Dermis blood vessel endothelial cell (primary cell): ENCODE measurements at places on chromosomes 1 and 21.

DNA sequence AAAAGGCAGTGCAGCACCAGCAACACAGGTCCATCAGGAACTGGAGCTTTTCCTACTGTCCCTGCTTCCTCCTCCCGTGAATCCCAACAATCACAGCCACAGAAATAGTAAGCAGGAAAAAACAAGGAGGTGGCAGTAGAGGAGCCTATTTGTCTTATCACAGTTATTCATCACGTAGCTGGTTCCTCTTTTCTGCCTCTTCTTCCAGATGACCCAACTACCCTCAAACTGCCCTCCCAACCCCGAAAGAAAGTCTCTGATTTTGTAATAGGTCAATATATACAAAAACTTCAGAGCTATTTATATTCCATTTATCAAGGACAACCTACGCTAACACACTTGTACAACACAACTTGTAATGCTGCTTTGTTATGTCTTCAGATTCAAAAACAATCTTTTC, 21.4 kb downstream of the GNB1 start:
- no peak for DNase-seq

DNA sequence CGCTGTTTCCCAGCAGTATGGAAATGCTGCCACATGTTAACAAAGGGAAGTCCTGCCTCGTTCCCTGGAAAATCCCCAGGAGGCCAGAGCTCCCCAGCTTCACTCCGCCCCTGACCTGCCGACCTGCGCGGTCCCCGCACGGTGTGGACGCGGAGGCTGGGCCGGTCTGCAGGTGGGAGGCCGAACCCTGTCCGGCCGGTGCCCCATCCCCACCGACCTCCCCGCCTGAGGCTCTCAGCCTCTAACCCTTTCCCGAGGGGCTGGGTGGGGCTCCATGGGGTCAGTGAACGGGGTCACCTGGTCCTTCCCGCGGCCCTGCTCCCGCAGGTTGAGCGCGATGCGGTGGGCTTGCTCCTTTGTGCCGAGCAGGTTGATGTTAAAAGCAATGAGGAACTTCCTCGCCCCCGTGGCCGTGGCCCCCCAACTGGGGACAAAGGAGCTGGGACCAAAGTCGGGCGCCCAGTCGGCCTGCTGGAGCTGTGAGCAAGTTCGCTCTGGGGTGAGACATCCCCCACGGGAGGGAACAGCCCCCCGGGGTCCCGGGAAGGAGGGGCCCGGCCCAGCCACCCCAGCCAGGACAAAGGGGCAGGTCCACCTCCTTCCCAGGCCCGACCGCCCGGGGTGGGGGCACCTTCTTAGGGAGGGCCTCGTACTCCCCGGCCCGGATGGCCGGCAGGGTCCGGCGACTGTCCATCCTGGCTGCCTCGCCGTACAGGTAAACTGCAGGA, 4.0 kb downstream of the FTCD start:
- DNase-seq = no peak

DNA sequence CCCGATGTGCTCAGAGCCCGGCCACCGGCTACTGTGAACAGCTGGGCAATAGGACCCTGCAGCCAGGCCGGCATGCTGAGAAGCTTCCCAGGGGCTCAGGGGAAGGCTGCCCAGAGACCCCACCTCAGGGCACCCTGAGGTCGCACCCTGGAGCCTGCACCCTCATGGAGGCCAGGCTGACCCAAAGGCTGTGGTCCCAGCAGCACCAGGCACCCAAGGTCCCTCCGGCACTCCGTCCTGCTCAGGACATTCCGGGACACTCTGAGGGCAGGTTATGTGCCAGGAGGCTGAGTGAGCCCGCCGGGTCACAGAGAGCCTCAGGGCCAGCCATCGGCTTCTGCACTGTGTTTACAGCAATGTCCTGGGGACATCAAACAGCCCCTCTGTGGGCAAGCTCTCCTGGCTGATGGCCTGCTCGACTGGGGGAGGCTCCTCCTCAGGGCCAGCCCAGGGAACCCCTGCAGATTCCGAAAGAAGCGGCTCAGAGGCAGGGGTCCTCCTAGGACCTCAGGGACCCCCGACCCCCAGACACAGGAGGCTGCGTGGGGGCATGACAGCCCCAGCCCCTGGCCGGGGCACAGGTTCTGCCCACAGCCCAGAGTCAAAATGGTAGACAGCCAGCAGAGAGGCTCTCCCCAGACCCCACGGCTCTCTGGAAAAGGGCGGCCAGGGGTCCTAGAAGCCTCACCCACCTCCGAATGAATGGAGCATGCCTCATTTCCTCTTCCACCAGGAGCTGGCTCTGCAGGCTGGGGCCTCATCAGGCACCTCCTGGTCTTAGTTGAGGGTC, 8.2 kb downstream of the SLC19A1 start:
- no peak for DNase-seq

DNA sequence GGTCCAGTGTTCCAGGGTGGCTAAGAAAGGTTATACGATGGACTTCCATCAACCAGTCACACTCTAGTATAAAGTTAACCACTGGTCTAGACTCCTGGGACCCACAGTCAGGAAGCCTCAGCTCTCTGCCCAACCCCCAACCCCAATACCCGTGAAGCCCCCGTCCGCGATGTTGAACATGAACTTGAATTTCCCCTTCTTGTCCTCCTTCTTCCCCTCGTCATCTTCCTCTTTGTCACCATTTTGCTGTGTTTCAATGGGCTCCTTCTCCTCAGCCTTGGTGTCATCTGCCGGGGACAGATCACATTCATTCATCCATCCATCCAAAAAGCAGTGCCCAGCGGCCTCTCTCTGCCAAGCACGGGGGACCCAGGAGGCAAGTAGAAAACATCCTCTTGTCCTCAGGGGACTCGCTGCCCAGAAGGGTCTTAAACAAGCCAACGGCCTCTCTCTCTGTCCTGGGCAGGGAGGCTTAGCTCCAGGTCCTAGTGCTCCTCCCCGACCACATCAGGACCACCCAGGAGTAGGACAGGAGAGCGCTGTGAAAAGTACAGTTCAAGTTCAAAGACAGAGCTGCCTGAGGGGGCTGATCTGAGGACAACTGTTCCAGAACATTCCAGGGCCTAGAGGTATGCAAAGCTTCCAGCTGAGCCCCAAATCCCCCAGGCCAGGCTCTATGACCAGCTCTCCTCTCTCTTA, 66.5 kb downstream of the KCNAB2 start:
- no peak for DNase-seq
